ENCODE measurements at places on chromosomes 5 and 9. TPM values are rescaled to one million over a fixed set of nuclear protein-coding genes. Genes with fewer than 3 reads are reported as not detected.

DNA sequence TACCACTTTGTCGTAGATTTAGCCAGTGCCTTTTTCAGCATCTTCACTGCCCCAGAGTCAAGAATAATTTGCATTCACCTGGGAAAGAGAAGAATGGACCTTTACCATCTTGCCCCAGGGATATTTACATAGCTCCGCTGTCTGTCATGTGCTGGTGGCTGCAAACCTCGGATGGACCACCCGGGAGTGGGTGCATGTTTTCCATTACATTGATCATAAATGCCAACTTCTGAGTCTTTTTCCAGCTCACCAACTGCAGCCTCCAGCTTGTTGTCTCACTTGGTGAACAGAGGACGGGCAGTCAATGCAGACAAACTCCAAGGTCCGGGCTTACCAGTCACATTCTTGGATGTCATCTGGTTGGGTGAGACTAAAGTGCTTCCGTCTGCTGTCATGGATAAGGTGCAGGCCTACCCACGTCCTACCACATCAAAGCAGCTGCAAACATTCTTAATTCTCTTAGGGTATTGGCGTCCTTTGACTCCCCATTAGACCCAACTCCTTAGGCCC lies 155.8 kb upstream of the APC start:
- H3K4me3 ChIP-seq = no peak overlapping the region
- DNase-seq = no peak
- no peaks in the 10 kb centered on the region for H3K36me3 ChIP-seq
- no peaks in the 10 kb centered on the region for H3K27me3 ChIP-seq
- no peaks in the 10 kb centered on the region for H3K4me1 ChIP-seq

DNA sequence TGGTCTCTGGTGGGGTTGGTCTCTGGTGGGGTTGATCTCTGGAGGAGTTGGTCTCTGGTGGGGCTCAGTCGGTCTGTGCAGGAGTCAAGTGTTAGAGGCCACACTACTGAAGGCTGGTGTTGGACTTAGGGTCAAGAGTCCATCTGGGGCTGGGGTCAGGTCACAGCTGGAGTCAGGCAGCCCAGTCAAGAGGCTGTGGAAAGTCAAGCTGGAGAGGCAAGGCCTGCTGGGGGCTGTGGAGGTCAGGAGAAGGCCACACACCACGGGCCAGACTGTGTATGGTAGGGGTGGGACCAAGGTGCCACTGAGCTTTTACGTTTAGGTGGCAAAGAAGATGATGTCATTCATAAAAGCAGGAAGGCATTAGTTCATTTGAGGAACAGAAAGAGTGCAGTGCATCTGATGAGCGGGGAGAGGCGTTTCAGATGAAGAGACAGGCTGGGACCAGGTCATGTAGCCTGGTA lies 16.7 kb upstream of the CD74 start:
- H3K4me1 ChIP-seq = peaks cover 11% of the 10 kb centered on the region
- no peaks in the 10 kb centered on the region for H3K27me3 ChIP-seq
- H3K36me3 ChIP-seq = no peaks in the 10 kb centered on the region
- H3K4me3 ChIP-seq = no peak overlapping the region

DNA sequence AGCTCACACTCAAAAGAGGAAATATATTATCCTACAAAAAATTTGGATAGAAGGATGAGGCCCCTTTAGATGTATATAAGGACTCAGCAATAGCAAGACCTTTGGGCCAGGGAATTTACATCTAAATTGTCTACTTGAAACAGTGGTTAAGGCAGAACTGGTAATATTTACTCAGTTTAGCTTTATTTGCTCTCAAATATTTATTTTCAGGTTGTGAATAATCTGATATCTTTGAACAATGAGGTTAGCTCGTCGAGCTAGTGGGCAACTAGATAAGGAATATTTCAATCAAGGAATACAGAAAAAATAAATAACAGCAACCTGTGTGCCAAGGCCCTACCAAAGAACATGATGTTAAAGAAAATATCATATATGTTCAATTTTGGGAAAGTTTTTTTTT lies 966.3 kb downstream of the DTWD2 start:
- H3K4me1 ChIP-seq = no peaks in the 10 kb centered on the region
- no peak for DNase-seq
- H3K27ac ChIP-seq = no peak overlapping the region
- H3K36me3 ChIP-seq = no peaks in the 10 kb centered on the region

- H3K4me1 ChIP-seq = peaks cover 28% of the 10 kb centered on the region
- H3K27me3 ChIP-seq = no peaks in the 10 kb centered on the region
- no peak overlapping the region for H3K4me3 ChIP-seq
- no peaks in the 10 kb centered on the region for H3K36me3 ChIP-seq
Measured at GRCh38 chr9:120934281-120934680, 7.7 kb upstream of the TRAF1 start.

- no peak overlapping the region for H3K27ac ChIP-seq
- H3K4me1 ChIP-seq = no peaks in the 10 kb centered on the region
- H3K27me3 ChIP-seq = peaks cover 4% of the 10 kb centered on the region
Measured at GRCh38 chr5:180339583-180340183, 13.5 kb downstream of the GFPT2 start.

- H3K36me3 ChIP-seq = no peaks in the 10 kb centered on the region
- H3K27ac ChIP-seq = no peak overlapping the region
Measured at GRCh38 chr5:137488516-137488915, 10.6 kb downstream of the SPOCK1 start.

DNA sequence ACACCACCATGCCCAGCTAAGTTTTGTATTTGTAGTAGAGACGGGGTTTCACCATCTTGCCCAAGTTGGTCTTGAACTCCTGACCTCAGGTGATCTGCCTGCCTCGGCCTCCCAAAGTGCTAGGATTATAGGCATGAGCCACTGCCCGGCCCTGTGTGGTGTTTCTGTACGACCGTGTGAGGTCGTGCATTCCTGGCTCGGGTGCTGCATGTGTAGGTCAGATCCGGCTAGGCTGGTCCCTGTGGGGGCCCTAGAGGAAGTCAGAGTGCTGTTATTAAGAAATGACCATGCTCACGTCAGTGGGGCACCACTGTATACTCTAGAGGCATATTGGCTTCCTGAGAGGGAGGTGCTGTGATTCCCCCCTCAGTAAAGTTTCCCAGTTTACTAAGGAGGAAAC lies 13.7 kb downstream of the WNK2 start:
- no peak for DNase-seq
- H3K4me3 ChIP-seq = no peak overlapping the region
- H3K36me3 ChIP-seq = no peaks in the 10 kb centered on the region

- H3K4me3 ChIP-seq = no peak overlapping the region
- H3K4me1 ChIP-seq = no peaks in the 10 kb centered on the region
- no peak for DNase-seq
- no peaks in the 10 kb centered on the region for H3K36me3 ChIP-seq
- peaks cover 57% of the 10 kb centered on the region for H3K27me3 ChIP-seq
Measured at GRCh38 chr5:51376509-51376908, 6.7 kb upstream of the ISL1 start.

DNA sequence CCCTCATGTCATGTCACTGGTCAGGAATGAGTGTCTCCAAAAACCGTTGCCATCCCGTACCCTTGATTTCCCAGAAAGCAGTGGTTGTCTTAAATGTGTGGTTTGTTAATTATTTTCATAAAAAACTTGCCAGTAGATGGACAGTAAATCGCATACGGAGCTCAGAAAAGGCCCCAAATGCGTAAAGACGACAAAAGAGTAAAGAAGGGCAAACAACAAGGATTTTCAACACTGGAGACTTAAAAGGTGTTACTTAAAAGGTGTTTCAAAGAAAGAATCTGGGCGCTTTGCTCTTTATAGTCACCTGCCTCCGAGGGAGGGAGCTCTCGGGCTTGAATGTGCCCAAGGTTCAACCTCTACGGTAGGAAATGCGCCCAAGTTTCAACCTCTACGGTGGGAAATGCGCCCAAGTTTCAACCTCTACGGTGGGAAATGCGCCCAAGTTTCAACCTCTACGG lies 734 bp downstream of the KIF27 start:
- peak; percentile 69 for DNase-seq
- H3K4me1 ChIP-seq = peaks cover 8% of the 10 kb centered on the region
- peak overlapping the region; percentile 86 for H3K4me3 ChIP-seq
- H3K27ac ChIP-seq = peak overlapping the region; percentile 99
- H3K27me3 ChIP-seq = no peaks in the 10 kb centered on the region

DNA sequence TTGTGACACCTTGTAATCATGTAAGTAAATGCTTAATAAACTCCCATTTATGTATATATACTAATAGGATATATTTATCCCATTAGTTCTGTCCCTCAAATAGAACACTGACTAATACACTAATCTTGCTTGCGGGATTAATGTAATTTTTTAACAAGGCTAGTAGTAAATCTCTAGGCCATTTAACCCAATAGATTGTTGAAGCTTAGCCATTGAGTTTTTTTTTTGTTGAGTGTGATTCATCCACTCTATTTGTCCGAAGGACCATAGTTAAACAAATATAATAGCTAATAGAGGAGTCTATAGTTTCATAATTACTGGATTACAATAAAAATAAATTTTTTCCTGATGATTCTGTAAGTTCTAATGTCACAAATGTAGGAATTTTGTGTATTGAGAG lies 474.4 kb downstream of the CDH9 start:
- H3K4me3 ChIP-seq = no peak overlapping the region
- no peaks in the 10 kb centered on the region for H3K4me1 ChIP-seq
- H3K36me3 ChIP-seq = no peaks in the 10 kb centered on the region
- no peak for DNase-seq
- H3K27me3 ChIP-seq = no peaks in the 10 kb centered on the region

DNA sequence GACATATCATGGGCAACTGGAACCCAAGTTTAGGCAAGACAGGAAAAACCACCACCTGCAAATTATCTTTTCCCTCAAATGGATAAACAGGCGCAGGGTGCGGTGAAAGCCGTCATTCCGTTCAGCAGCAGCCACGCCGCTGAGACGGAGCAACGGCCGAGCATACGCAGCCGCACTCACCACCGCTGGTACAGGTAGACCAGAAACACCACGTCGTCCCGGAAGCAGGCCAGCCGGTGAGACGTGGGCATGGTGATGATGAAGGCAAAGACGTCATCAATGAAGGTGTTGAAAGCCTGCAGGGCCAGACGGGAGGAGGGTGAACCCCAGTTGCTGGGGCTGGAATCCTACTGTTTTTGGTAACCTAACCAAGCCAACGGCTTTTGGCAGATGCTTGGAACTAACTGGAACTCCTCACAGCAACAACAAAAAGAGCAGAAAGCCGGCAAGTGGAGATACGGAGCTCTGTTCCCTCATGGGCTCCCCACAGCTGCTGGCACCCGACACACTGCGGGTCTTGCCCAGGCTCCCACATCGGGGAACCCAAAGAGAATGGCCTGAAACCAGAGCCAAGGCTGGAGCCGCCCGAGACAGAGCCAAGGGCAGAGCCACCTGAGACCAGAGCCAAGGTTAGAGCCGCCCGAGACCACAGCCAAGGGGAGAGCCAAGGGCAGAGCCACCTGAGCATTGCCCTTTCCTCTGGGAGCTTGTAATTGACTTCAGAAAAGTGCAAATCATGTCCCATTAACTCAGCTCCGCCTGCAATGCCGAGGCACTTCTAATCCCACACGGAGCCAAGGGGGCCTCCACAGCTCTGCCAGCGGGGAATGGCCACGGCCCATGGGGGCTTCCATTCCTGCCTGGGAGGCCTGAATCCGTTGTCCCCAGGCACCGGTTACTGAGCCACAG lies 24.2 kb downstream of the CLPTM1L start:
- H3K27me3 ChIP-seq = no peaks in the 10 kb centered on the region
- H3K4me3 ChIP-seq = no peak overlapping the region
- no peak for DNase-seq

DNA sequence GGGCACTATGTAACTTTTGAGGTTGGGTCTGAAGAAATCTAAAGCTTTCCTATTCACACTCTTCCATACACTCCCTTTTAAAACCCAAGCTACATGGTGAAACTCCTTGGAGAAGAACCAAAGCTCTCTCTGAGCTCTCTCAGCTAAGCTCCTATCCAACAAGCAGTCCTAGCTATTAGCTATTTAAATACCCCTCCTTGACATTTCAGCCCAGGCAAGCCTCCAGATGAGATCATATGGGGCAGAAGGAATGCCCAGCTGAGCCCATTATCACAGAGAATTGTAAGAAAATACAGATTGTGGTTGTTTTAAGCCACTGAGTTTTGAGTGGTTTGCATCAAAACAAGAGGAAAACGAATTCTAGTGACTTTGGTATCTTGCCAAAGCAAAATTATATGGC lies 15.2 kb downstream of the HSPB3 start:
- H3K4me1 ChIP-seq = no peaks in the 10 kb centered on the region
- H3K36me3 ChIP-seq = no peaks in the 10 kb centered on the region
- H3K27ac ChIP-seq = no peak overlapping the region
- no peaks in the 10 kb centered on the region for H3K27me3 ChIP-seq
- no peak overlapping the region for H3K4me3 ChIP-seq

DNA sequence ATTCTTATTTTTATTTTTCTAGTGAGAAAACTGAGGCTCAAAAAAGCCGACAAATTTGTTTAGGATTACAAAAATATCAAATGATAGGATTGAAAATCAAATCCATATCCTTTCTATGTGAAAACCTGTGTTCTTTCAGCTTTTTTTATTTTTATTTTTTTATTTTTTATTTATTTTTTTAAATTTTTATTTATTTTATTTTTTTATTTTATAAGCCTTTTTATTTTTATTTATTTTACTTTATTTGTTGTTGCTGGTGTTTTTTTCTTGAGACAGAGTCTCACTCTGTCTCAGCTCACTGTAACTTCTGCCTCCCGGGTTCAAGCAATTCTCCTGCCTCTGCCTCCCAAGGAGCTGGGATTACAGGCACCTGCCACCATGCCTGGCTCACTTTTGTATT lies 45.4 kb upstream of the CDKN2B start:
- no peak for DNase-seq
- no peaks in the 10 kb centered on the region for H3K27me3 ChIP-seq
- H3K27ac ChIP-seq = no peak overlapping the region
- no peaks in the 10 kb centered on the region for H3K4me1 ChIP-seq
- H3K4me3 ChIP-seq = no peak overlapping the region
- H3K36me3 ChIP-seq = no peaks in the 10 kb centered on the region

Gene BTNL8
- 156 TPM for total RNA-seq

Gene HTR1A
- not detected for total RNA-seq

Gene RFESD
- 1.1 TPM for total RNA-seq

Gene TTC23L
- total RNA-seq = not detected

Gene GABBR2
- total RNA-seq = not detected

Gene GABRA6
- not detected for total RNA-seq
